Activated CD8-positive, alpha-beta T cell treated with anti-CD3 and anti-CD28 coated beads, Interleukin-2, amount 10 ng/mL, durations not matched to agents 7 days and 5 days (primary cell): ENCODE measurements at places on chromosomes 1 and 21. TPM values are rescaled to one million over a fixed set of nuclear protein-coding genes. Genes with fewer than 3 reads are reported as not detected.
A peak's percentile ranks its signal among the peaks of the same experiment; 100 is the strongest.

DNA sequence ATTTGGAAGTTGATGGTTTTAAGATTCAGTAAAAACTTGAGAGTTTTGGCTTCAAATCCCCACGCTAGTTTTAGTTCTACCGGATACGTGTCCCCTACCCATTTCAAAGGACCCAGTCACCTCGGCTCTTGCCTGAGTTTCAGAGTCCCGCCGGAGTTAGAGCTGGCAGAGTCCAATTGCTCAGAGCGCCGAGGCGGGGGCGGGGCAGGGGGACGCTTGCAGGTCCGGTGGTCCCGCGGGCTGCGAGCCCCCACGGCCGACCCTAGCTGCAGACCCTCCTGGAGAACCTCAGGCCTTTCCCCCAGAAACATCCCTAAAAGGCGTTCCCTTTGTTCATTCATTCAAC, 765 bp upstream of the VPS45 start:
- peak; percentile 50 for DNase-seq
- H3K27ac ChIP-seq, result peak overlapping the region; percentile 91
- no peaks in the 10 kb centered on the region for H3K27me3 ChIP-seq
- H3K4me3 ChIP-seq, result peak overlapping the region; percentile 95
- peaks cover 38% of the 10 kb centered on the region for H3K4me1 ChIP-seq

- DNase-seq, result peak; percentile 55
- H3K4me1 ChIP-seq, result peaks cover 41% of the 10 kb centered on the region
- peak overlapping the region; percentile 86 for H3K4me3 ChIP-seq
- H3K27ac ChIP-seq, result peak overlapping the region; percentile 94
- H3K27me3 ChIP-seq, result no peaks in the 10 kb centered on the region
Measured at GRCh38 chr1:23343221-23344110, 618 bp downstream of the HNRNPR start.

GRCh38 chr1:200774311-200774710, 35.6 kb downstream of the CAMSAP2 start:
- H3K36me3 ChIP-seq, result no peaks in the 10 kb centered on the region
- H3K4me3 ChIP-seq, result no peak overlapping the region
- no peak for DNase-seq
- no peaks in the 10 kb centered on the region for H3K27me3 ChIP-seq

The GJA4 gene
- total RNA-seq, result not detected

The CELA3A gene
- not detected for total RNA-seq

- DNase-seq, result no peak
- H3K36me3 ChIP-seq, result no peaks in the 10 kb centered on the region
- H3K27me3 ChIP-seq, result no peaks in the 10 kb centered on the region
- no peak overlapping the region for H3K27ac ChIP-seq
- H3K4me3 ChIP-seq, result no peak overlapping the region
Measured at GRCh38 chr1:240021709-240022108, 70.0 kb upstream of the FMN2 start.

GRCh38 chr1:60225486-60225885, 151.9 kb upstream of the C1orf87 start:
- no peak for DNase-seq
- no peak overlapping the region for H3K4me3 ChIP-seq
- no peak overlapping the region for H3K27ac ChIP-seq

DNA sequence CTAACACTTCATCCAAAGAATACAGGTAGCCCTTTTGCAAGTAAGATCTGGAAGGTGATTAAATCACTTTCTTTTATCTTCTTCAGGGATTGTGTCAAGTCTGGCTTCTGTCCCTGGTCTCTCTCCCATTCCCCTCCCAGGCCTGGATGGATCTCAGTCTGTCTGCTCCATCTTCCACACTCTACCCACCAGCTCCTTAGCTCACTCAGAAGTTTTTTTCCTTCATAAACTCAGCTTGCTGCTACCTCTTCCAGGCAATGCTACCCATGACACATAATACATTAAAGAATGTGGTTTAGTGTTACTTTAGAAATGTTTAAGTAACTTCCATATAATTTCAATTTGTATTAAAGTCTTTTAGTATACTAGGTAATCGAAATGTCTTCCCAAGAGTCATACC, 133.1 kb downstream of the AKT3 start:
- no peak for DNase-seq
- H3K27ac ChIP-seq, result no peak overlapping the region
- no peaks in the 10 kb centered on the region for H3K36me3 ChIP-seq
- no peak overlapping the region for H3K4me3 ChIP-seq

The DNAI4 gene
- 3.6 TPM for total RNA-seq

The CCT8 gene
- 246 TPM for total RNA-seq

- H3K36me3 ChIP-seq, result peaks cover 3% of the 10 kb centered on the region
- no peak for DNase-seq
- peaks cover 28% of the 10 kb centered on the region for H3K4me1 ChIP-seq
- H3K27ac ChIP-seq, result no peak overlapping the region
Measured at GRCh38 chr1:117359561-117360289, 7.5 kb upstream of the MAN1A2 start.

The UTS2 gene
- total RNA-seq, result 0.16 TPM

- peak; percentile 48 for DNase-seq
- no peaks in the 10 kb centered on the region for H3K27me3 ChIP-seq
- peak overlapping the region; percentile 89 for H3K27ac ChIP-seq
- peaks cover 49% of the 10 kb centered on the region for H3K4me1 ChIP-seq
- peaks cover 21% of the 10 kb centered on the region for H3K36me3 ChIP-seq
Measured at GRCh38 chr1:37994886-37995566, 5.2 kb upstream of the SF3A3 start.

GRCh38 chr1:23644555-23644866, 47.1 kb upstream of the RPL11 start:
- no peaks in the 10 kb centered on the region for H3K4me1 ChIP-seq
- H3K27me3 ChIP-seq, result no peaks in the 10 kb centered on the region
- H3K36me3 ChIP-seq, result no peaks in the 10 kb centered on the region
- no peak for DNase-seq
- no peak overlapping the region for H3K27ac ChIP-seq

DNA sequence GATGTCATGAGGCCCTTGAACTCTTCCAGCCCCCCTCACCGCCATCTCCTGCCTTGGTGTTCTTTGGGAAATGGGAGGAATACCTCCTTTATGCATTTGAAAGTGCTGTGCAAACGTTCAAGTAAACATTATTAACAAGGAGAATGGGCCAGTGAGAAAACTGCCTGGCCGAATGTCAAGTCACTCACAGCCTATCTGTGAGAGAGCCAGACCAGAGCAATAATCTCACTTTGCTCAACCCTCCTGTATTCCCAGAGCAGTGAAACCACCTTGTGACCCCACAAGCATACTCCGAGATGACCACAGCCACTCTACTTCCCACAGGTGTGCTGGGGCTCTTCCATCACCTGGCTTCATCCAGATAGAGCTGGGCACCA, 5.2 kb downstream of the TAL1 start:
- H3K4me3 ChIP-seq, result no peak overlapping the region
- no peak for DNase-seq
- peaks cover 61% of the 10 kb centered on the region for H3K27me3 ChIP-seq
- no peak overlapping the region for H3K27ac ChIP-seq
- no peaks in the 10 kb centered on the region for H3K36me3 ChIP-seq
- peaks cover 26% of the 10 kb centered on the region for H3K4me1 ChIP-seq

DNA sequence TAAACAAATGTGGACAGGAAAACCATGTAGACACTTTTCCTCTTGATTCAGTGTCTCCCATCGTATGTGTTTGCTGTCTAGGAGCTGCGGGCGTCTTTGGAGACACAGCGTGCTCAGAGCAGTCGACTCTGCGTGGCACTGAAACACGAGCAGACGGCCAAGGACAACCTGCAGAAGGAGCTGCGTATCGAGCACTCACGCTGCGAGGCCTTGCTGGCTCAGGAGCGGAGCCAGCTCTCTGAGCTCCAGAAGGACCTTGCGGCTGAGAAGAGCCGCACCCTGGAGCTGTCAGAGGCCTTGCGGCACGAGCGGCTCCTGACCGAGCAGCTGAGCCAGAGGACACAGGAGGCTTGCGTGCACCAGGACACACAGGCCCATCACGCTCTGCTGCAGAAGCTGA, 27.2 kb upstream of the DIP2A start:
- peak overlapping the region; percentile 8 for H3K27ac ChIP-seq
- no peak overlapping the region for H3K4me3 ChIP-seq
- H3K36me3 ChIP-seq, result peaks cover 56% of the 10 kb centered on the region
- H3K27me3 ChIP-seq, result no peaks in the 10 kb centered on the region
- H3K4me1 ChIP-seq, result peaks cover 9% of the 10 kb centered on the region
- no peak for DNase-seq

DNA sequence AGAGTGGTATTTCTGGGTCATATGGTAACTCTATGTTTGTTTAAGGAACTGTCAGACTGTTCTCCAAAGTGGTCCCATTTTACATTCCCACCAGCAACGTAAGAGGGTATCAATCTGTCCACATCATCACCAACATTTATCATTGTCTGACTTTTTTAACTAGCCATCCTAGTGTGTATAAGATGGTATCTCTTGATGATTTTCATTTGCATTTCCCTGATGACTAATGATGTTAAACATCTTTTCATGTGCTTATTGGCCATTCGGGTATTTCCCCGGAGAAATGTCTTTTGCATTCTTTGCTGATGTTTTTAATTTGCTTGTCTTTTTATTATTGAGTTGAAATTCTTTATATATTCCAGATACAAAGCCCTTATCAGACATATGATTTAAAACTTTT, 370.1 kb upstream of the NR5A2 start:
- DNase-seq, result no peak
- H3K4me3 ChIP-seq, result no peak overlapping the region
- no peak overlapping the region for H3K27ac ChIP-seq
- no peaks in the 10 kb centered on the region for H3K4me1 ChIP-seq
- H3K36me3 ChIP-seq, result no peaks in the 10 kb centered on the region
- peaks cover 3% of the 10 kb centered on the region for H3K27me3 ChIP-seq

GRCh38 chr1:40409467-40409866, 35.9 kb downstream of the SMAP2 start:
- H3K4me1 ChIP-seq, result peaks cover 32% of the 10 kb centered on the region
- H3K36me3 ChIP-seq, result peaks cover 53% of the 10 kb centered on the region
- H3K27ac ChIP-seq, result peak overlapping the region; percentile 12
- no peak for DNase-seq
- no peaks in the 10 kb centered on the region for H3K27me3 ChIP-seq

DNA sequence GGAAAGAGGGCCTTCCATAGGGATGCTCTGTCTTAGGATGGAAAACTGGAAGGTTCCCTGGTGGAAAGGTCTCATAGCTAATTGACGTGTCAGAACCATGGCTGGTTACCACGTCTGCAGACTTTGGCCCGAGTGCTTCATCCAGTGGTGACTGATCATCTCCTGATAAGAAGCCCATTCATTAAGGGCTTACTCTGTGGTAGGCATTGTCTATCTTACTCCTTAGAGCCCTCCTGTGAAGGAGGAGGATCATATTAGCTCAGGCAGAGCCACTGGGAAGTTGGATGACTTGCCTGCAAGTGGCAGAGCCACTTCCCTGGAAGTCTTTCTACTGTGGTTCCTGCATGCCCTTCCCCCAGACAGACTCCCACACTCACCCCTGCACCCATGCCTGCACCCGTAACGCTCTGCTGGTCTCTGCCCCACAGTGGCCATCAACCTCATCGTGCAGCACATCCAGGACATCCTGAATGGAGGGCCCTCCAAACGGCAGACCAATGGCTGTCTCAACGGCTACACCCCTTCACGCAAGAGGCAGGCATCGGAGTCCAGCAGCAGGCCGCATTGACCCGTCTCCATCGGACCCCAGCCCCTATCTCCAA, 79.9 kb downstream of the UCK2 start:
- peaks cover 12% of the 10 kb centered on the region for H3K36me3 ChIP-seq
- no peak overlapping the region for H3K4me3 ChIP-seq
- DNase-seq, result no peak
- no peak overlapping the region for H3K27ac ChIP-seq

DNA sequence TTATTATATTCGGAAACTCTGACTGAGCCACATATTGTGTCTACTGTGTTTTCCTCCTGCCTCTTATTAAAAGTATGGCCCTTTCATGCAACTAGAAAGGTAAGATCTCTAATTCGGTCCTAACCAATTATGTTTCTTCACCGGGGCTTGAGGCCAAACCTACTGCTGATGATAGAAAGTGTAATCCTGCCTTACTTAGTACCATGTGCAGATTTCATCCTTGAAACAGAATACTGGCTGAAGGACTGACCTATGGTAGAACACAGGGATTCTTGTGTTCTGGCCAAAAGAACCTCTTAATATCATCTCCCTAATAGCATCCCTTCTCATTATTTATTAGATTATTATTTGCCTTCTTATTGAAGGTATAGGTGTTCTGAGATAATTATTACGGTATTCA, 72.6 kb downstream of the TOR3A start:
- no peak for DNase-seq
- no peak overlapping the region for H3K4me3 ChIP-seq
- no peak overlapping the region for H3K27ac ChIP-seq
- peaks cover 9% of the 10 kb centered on the region for H3K4me1 ChIP-seq
- H3K27me3 ChIP-seq, result no peaks in the 10 kb centered on the region
- peaks cover 9% of the 10 kb centered on the region for H3K36me3 ChIP-seq

GRCh38 chr1:225678545-225678944, 25.6 kb upstream of the ENAH start:
- no peaks in the 10 kb centered on the region for H3K4me1 ChIP-seq
- no peak for DNase-seq
- no peak overlapping the region for H3K4me3 ChIP-seq
- H3K27me3 ChIP-seq, result peaks cover 34% of the 10 kb centered on the region
- H3K36me3 ChIP-seq, result no peaks in the 10 kb centered on the region

DNA sequence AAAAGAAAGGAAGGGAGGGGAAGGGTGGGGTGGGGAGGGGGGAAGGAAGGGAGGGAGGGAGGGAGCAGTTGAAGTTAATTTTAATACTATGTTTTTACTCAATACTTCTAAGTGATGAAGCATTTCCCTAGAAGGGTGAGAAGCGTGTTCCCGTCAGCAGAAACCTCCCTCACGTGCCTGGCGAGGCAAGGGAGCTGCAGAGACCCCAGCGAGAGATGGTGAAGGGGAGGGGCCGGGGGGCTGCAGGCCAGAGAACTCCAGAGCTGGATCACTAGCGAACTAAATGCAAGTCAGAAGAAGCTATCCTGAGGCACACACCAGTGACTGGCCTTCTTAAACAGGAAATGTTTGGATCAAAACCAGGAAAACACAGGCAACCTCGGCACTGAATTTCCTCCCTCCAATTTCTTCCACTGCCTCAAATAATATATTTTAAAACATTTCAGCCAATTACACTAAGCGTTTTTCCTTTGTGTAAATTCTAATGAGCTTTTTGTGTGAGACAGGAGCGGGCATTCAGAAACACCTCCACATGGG, 18.0 kb downstream of the WDR4 start:
- H3K4me3 ChIP-seq, result no peak overlapping the region
- DNase-seq, result no peak
- peaks cover 5% of the 10 kb centered on the region for H3K4me1 ChIP-seq

- no peak for DNase-seq
- H3K36me3 ChIP-seq, result no peaks in the 10 kb centered on the region
- H3K4me1 ChIP-seq, result no peaks in the 10 kb centered on the region
- H3K4me3 ChIP-seq, result no peak overlapping the region
Measured at GRCh38 chr1:218451415-218451814, 106.3 kb downstream of the TGFB2 start.

The LPAR3 gene
- 0.94 TPM for total RNA-seq

GRCh38 chr1:240608707-240609106, 3.2 kb downstream of the GREM2 start:
- H3K27ac ChIP-seq, result no peak overlapping the region
- H3K4me1 ChIP-seq, result peaks cover 27% of the 10 kb centered on the region
- no peak for DNase-seq
- H3K27me3 ChIP-seq, result peaks cover 32% of the 10 kb centered on the region
- H3K36me3 ChIP-seq, result no peaks in the 10 kb centered on the region
- no peak overlapping the region for H3K4me3 ChIP-seq
